ENCODE measurements at places on chromosomes 2 and 18.
A peak's percentile ranks its signal among the peaks of the same experiment; 100 is the strongest.

- no peak for DNase-seq
Observed at GRCh38 chr18:8091035-8091434, 518.2 kb upstream of the RAB12 start.

GRCh38 chr2:192203876-192204275 is 9.1 kb upstream of the TMEFF2 start:
- DNase-seq = no peak

DNA sequence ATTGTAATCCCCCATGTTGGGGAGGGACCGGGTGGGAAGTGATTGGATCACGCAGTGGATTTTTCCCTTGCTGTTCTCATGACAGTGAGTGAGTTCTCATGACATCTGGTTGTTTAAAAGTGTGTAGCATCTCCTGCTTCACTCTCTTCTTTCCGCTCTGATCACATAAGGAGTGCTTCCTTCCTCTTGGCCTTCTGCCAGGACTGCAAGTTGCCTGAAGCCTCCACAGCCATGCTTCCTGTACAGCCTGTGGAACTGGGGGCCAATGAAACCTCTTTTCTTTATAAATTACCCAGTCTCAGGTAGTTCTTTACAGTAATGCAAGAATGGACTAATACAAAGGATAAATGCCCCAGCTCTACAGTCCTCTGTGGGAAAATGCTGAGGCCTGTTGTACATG is 437.5 kb upstream of the NXPH2 start:
- no peak for DNase-seq

DNA sequence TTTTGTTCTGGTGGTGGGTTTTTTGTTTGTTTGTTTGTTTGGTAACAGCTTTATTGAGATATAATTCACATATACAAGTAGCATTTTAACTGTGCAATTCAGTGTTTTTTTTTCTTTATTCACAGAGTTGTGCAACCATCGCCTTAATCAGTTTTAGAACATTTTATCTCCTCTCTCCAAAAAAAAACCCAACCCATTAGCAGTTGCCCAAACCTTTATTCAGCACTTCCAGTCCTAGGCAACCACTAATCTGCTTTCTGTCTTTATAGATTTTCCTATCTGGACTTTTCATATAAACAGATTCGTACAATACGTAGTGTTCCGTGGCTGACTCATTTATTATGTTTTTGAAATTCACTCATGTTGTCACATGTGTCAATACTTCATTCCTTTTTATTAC is 38.7 kb downstream of the CCDC138 start:
- no peak for DNase-seq

DNA sequence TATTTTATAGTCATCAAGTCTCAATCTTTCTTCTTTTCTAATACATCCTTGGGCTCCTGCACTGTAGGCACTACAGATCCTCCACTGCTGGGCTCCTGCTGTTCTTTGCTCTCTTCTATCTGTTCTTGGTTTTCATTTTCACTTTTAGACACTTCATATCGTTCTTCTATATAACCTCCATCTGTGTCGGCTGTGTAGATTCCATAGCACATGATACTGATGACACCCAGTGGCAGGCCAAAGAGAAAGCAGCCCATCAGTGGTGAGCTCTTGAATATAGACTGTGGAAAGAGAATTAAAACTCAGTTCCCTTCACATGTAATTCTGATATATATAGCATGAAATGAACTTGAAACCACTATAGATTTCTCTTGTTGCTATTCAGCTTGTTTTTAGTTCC is 38.0 kb downstream of the TMX3 start:
- DNase-seq = no peak

DNA sequence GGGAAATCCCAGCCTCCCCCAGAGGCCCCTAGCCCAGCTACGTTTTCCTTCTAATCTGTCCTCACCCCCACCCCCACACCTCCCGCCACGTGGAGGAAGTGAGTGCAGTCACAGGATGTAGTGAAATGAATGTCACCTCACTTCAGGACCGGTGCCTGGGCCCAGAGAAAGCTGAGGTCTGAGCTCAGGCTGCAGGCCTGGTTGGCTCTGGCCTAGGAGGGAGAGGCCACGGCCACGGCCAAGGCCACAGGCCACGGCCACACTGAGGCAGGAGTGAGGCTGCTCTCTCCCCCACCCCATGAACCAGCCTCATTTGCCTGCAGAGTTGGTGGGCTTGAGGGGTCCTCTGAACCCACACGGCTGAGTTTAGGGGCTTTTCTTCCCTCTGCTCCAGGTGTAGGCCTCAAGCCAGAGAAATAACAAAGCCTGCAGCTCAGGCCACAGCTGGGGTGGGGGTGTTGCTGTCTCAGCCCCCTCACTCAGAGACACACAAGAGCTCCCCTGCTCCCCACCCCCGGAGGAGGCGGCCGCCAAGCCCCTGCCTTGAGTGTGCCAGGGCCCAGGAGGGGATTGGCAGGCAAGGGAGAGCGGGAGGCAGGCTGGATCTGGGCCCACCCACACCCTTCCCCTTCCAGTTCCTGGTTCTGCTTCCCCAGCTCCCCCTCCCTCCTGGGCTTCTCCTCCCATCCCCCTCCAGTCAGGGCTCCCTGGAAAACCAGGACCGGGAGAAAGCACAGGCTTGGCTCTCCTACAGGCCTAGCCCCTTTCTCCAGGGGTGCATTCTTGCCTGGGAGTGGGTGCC is 27.0 kb downstream of the DNMT3A start:
- peak; percentile 60 for DNase-seq

- no peak for DNase-seq
Observed at GRCh38 chr2:3341336-3341735, 36.3 kb downstream of the EIPR1 start.

GRCh38 chr2:237479747-237480146 is 7.3 kb upstream of the MLPH start:
- DNase-seq = no peak

DNA sequence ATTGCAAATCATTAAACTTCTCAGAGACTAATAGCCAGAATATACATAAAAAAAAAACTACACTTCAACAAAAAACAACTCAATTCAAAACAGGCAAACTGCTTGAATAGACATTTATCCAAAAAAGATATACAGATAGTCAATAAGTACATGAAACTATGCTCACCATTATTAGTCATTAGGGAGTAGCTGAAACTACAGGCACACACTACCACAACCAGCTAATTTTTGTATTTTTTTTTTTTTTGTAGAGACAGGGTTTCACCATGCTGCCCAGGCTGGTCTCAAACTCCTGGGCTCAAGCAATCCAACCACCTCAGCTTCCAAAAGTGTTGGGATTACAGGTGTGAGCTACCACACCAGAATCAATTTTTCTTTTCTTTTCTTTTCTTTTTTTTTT is 16.9 kb downstream of the RPRD1A start:
- no peak for DNase-seq

- DNase-seq = no peak
Observed at GRCh38 chr2:26631401-26632170, 9.6 kb downstream of the CIB4 start.

- DNase-seq = no peak
Observed at GRCh38 chr2:168210895-168211570, 36.4 kb downstream of the STK39 start.

GRCh38 chr18:24016643-24017042 is 2.1 kb downstream of the TTC39C start:
- no peak for DNase-seq

GRCh38 chr2:181430406-181431118 is 26.6 kb upstream of the ITGA4 start:
- peak; percentile 27 for DNase-seq

GRCh38 chr18:3878401-3878800 is 428.4 kb downstream of the TGIF1 start:
- DNase-seq = no peak

DNA sequence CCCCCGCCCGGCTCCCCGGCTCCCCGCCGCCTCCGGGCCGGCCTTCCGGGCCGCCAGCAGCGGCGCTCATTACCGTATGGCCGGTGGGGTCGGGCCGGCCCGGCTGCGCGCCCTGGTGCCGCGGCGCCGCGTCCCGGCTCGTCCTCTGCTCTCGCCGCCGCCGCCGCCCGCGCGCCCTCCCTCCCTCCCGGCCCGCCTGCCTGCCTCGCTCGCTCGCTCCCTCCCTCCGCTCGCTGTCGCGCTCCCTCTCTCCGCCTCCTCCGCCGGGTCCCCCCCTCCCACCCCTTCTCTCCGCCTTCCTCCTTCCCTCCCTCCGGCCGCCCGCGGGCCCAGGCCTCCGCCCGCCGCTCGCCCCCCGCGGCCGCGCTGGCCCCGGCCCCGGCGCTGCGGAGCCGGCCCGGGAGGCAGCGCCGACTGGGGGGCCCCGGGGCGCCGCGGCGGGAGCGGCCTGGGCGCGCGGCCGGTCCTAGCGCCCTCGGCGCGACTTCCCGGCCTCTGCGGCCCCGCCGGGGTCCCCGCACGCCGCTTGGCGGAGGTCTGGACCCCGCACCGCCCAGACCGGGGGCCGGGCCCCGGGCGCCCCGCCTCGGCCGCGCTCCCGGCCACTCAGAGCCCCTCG is at the start of gene DNMT3A:
DNMT3A (minus strand) TSS at position 173 of the 619 bp plus-strand sequence. CDS start 27,941 bp downstream, outside the sequence.
- DNase-seq = peak; percentile 30

- DNase-seq = no peak
Observed at GRCh38 chr2:113038291-113038690, 14.4 kb downstream of the IL36B start.

DNA sequence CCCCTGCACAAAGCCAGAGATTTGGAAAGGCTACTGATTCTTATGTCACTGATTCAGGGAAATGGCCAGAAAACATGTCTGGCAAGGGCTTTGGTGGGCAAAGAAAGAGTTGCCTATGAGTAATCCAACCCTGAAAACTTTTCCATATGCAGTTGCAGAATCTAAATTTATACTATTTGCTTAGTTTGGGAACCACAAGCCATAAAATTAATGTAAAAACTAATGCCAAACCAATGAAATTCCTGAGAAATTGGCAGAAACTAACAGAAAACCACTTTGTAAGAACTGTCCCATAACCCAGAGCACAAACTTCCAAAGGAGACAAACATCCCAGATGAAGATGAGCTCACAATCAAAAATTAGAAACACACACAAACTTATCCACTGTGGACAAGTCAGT is 48.8 kb downstream of the TCF4 start:
- DNase-seq = no peak
